ENCODE measurements at places on chromosomes 1 and 21. TPM values are rescaled to one million over a fixed set of nuclear protein-coding genes. Genes with fewer than 3 reads are reported as not detected.

The GNB1 gene
- 474 TPM for total RNA-seq

DNA sequence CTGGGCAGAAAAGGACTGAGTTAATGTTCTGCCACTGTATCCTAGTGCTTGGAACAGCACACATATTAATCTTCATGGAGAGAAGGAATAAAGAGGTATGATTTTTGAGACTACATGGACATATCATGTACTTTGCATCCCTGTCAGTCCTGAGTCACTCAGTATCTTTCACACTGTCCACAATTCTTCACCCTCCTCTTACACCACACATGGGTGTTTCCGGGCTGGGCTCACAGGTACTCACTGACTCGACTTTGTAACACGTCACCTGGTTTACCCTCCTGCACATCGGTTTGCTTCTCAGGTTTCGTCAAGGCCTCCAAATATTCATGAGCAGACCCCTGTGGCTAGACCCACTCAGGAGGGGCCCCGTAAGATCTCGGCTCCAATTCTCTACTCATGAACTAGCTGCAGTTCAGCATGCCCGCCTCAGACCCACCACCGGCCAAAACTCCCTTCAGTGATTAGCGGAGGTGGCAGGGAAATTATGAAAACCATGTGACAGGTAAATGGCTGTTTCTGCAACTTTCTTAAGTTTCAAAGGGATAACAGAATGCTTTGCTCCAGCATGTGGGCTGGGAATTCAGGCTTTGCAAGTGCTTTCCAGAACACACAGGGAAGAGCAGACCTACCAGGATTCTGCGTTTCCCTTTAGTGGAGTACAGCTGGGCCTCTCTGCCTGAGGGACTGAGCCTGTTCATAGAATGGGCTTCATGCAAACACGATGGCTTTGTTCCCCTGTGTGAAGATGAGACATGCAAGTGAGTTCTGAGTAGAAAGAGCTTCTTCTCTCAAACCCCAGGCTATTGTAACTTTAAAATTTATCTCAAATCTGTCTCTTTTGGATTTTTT is 31.3 kb upstream of the TRABD2B start:
- H3K4me1 ChIP-seq, result no peaks in the 10 kb centered on the region
- no peak overlapping the region for H3K27ac ChIP-seq
- no peaks in the 10 kb centered on the region for H3K27me3 ChIP-seq
- no peak overlapping the region for H3K4me3 ChIP-seq
- DNase-seq, result no peak

The MTX1 gene
- total RNA-seq, result 36.0 TPM

The KCNT2 gene
- 12.6 TPM for total RNA-seq

- H3K4me1 ChIP-seq, result no peaks in the 10 kb centered on the region
- peaks cover 27% of the 10 kb centered on the region for H3K36me3 ChIP-seq
- no peaks in the 10 kb centered on the region for H3K27me3 ChIP-seq
- no peak for DNase-seq
Measured at GRCh38 chr1:81174052-81174451, 626.7 kb upstream of the ADGRL2 start.

GRCh38 chr1:119294722-119295121 is 73.9 kb upstream of the HAO2 start:
- H3K27ac ChIP-seq, result peak overlapping the region; percentile 44
- no peak for DNase-seq
- peaks cover 39% of the 10 kb centered on the region for H3K4me1 ChIP-seq
